ENCODE measurements at places on chromosomes 12 and 14. TPM values are rescaled to one million over a fixed set of nuclear protein-coding genes. Genes with fewer than 3 reads are reported as not detected.

SLCO1B1 gene
- polyA plus RNA-seq = not detected

- DNase-seq = peak; percentile 57
These were observed 112.2 kb upstream of the FKBP4 start for GRCh38 chr12:2682296-2683251.

GRCh38 chr12:129161511-129161910, 308.2 kb downstream of the GLT1D1 start:
- no peak for DNase-seq

C12orf50 gene
- polyA plus RNA-seq = 0.16 TPM

PNN gene
- 212 TPM for polyA plus RNA-seq

DNA sequence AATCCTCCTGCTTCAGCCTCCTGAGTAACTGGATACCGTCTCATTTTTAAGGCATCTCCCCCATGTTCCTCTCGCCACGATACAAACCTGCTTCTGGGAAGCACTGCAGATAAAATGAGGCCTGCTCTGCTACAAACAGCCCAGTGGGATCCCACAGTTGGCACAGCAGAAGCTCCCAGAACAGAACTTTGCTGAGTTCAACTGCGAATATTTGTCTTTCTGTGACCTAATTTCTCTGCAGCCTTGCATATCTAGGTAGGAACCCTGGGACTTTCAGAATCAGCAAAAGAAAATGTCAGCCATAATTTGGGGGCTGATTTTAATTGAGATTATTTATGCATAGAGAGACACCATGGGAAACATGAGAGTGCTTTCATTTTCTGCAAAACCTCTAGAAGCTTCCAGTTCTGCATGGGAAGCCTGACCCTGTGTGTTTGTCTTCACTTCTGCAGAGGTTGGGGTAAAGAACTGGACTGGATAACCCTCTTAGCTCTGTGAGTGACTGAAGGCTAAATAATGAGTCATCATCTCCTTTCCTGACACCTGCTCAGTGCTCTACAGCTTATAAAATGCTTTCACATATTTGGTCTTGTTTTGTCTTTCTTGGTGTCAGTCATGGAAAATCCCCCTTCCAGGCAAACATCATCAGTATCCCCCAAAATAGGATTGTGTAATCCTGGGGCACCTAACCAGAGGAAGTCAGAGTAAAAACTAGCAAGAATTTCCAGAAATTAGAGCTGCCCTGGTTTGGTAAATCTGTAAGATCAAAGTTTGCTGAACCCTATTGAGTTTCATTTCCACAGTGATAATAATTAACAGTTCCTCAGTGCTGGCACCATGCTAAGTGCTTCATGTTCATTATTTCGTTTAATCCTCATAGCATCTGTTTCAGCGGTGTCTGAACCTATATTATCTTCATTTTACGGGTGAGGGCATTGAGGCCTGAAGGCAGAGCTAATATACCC, 185.8 kb downstream of the SLC15A4 start:
- DNase-seq = no peak

INSM2 gene
- not detected for polyA plus RNA-seq

DNA sequence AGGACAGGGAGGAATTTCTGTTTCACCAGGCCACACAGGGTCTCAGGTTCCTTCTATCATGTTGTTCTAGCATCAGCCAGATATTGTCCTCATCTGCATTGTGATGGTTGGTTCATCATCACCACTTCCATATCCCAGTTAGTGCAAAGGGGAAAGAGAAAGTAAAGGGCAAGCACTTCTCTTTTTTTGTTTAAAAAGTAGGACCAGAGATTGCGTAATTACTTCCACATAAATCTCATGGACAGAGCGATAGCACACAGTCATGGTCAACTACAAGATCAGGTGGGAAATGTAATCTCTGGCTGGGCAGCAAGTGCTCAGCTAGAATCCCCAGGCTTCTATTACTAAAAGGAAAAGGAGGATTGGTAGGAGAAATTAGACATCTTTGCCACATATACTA, 155.1 kb downstream of the KIF21A start:
- no peak for DNase-seq
